ENCODE measurements at places on chromosomes 2 and 18.

GRCh38 chr2:203238292-203238703, 520 bp upstream of the CYP20A1 start:
- DNase-seq, result no peak

DNA sequence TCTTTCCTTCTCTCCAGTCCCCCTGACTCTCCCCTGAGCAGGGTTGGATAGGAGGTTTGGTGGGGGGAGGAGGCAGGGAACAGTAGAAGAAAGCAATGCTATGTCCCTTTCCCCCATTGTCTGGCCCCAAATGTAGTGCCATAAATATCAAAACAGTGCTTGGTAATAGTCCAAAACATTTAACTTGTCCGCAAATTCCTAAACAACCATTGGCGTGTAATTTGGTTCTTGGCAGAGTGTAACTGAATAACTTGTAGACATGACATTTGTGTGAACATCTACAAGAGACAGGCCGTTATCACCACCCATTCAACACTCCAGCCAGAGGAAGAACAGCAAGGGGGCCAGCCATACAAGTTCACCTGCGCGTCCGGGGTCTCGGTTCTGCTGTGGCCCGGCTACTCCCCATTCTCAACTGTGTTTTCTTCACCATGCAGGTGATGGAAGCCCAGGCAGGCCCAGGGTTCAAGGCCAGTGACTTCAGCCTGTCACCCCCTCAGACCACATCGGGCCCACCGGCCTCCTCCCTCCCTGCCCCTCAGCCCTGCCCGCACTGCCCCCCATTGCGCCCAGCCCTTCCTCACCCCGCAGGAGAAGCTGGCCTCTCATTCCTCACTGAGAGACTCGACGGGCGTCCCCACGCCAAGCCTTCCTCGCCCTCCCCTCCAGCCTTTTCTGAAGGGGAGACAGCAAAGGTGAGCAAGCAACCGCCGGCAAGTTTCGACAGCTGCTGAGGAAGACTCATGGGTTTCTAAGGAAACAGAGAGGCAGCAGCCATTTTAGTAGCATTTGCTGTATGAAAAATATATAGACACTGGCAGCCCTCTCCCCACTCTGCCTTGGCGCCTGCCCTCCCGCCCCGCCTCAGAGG, 699 bp upstream of the RAPGEF4 start:
- no peak for DNase-seq

DNA sequence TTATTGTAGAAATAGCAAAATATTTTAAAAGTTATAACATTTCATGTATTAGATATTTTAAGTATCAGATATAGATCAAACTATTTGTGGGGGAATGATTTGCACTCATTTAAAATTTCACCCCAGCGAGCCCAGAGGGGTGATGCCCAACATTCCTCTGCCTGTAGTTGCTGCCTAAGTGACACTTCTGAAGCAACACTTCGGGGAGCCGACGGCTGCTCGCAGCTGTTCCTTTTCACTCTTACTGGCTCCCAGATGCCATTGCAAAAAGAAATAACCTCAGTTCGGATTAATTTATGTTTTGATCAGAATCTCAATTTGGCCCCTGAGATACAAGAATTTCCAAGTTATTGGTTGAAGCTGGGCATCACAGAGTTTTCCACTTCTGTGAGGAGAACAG, 603.8 kb downstream of the PLCL1 start:
- no peak for DNase-seq

DNA sequence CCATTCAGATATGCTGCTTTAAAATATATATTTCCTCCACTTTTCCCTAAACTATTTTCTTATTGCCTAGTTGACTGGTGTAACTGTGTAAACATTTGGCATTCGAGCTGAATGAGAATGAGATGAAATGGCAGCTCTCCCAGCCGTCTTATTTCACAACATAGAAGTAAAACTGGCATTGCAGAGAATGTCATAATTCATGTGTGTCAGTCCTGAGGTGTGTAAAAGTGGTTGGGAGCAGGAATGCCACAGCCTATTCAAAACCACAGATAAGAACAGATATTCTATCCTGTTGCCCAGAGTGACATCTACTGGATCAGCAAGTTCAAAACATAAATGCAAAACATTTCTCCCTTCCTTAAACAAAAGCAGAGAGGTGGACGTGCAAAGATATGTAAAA, 565.5 kb upstream of the CHAC2 start:
- DNase-seq, result peak; percentile 74

DNA sequence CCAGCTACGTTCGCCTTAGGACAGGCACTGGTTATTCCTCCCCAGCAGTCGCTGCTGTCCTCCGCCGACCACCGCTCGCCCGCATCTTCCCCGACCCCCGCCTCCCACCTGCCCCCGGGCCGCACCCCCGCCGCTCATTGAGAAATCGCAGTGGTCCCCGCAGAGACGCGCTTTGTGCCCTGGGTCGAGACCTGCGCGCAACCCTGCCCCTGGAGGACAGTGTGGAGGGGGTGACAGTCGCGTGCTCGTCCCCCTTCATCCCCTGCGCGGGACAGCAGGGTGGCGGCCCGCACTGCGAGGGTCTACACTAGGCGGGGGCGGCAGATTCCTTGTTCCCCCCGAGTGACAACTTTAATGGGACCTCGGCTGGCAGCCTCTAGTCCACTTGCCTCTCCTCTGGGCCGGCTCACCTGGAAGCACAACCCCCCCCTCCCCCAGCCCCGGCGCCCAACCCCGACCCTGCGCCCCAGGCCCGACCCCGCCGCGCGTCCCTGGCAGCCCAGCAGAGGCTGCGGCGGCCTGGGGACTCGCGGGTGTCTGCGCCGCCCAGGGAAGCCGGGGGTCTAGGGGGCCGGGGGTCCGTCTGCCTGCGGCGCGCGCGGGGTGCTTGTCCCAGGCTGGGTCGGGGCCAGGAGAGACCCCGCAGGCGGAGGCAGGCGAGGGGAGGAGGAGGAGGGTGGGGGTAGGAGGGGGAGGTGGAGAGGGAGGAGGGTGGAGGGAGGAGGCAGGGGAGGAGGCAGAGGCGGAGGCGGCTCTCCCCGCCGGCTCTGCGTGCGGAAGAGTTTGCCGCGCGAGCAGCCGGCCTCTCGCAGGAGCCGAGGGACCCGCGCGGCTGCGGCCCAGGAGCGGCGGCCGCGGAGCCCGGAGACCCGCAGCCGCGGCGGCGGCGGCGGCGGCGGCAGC, at the start of gene NPAS2:
Gene NPAS2 (plus strand): TSS at position 770 of the 903 bp plus-strand sequence. CDS start 84,616 bp downstream, outside the sequence.
- DNase-seq, result no peak

DNA sequence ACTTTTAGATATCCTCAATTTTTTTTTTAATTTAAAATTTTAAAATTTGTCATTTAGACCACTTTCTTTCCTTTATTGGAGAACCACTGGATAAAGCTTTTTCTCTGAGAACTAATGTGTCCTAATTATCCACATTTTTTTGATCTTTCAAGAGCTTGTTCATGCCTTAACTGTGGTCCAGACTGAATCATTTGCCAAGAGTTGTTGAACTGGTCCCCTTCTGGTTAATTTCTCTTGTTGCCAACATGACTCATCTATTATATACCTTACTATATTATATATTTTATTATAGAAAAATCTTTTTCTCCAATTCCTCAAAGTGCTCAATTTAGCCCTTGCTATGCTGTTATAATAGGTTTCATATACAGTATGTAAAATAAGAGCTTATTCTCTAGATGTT, 53.1 kb upstream of the TMEM87B start:
- DNase-seq, result no peak

GRCh38 chr2:35794796-35795450, 560.7 kb upstream of the CRIM1 start:
- DNase-seq, result no peak

GRCh38 chr2:14428056-14428455, 204.5 kb upstream of the LRATD1 start:
- DNase-seq, result no peak

DNA sequence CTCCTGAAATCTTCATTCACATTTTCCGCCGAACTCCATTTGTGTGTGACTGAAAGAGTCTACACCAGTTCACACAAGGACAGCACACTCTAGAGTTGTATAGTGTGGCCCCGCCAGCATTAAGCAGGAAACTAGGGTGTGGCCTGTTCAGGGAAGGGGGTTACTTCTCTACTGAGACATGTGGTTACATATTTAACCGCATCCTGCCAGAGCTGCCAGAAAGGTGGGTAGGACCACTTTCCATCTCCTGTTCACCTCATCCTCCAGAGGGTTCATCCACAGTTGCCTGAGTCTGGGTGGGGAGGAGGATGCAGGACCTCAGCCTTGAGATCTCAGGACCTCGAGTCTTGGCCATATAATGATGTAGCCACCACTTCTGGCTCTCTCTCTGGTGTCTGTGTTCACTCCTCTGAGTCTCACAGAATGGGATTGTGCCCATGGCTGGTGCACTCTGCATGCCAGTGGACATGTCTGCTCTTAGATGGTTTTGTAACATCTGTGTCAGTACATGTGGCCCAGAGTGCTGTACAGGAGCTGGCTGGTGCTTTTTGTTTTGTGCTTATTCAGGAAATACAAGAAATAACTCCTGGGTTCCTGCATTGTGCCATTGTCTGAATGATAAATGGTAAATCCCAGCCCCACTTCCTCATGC, 7.7 kb upstream of the SP140L start:
- DNase-seq, result no peak

DNA sequence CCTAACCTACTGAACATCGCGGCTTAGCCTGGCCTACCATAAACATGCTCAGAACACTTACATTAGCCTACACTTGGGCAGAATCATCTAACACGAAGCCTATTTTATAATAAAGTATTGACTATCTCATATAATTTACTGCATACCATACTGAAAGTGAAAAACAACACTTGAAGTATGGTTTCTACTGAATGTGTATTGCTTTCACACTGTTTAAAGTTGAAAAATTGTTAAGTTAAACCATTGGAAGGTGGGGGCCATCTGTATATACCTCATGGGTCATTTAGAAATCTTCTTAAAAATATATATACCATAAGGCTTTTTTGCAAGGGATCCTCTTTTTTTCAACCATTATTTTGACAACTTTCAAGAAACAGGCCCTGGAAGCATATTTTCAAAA, 16.5 kb downstream of the RNF149 start:
- DNase-seq, result no peak

DNA sequence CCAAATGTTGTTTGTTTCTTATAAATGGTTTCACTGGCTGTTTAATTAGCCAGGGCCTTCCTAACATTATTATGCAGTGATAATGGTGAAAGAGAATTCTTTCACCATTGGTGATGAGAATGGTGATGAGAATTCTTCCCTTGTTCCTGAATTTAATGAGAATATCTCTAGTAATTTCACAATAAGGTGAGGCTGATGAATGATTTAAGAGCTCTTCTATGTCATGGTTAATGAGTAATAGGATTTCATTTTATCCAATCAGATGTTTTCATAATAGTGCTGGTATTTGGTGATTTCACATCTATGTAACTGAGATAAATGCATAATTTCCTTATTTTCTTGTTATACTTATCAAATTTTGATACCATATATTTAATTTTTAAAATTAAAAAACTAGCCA, 535.7 kb upstream of the ZEB2 start:
- DNase-seq, result no peak

GRCh38 chr2:19043893-19044292, 314.5 kb downstream of the OSR1 start:
- no peak for DNase-seq

- DNase-seq, result no peak
Observed at GRCh38 chr2:9975328-9975727, 23.8 kb downstream of the GRHL1 start.

- DNase-seq, result no peak
Observed at GRCh38 chr18:6866552-6867085, 137.1 kb downstream of the ARHGAP28 start.

- no peak for DNase-seq
Observed at GRCh38 chr2:8574196-8575037, 107.4 kb upstream of the ID2 start.

GRCh38 chr2:68968221-68968620, 6.2 kb upstream of the GKN1 start:
- no peak for DNase-seq

GRCh38 chr2:241047253-241048010, 49.0 kb downstream of the SNED1 start:
- DNase-seq, result no peak

DNA sequence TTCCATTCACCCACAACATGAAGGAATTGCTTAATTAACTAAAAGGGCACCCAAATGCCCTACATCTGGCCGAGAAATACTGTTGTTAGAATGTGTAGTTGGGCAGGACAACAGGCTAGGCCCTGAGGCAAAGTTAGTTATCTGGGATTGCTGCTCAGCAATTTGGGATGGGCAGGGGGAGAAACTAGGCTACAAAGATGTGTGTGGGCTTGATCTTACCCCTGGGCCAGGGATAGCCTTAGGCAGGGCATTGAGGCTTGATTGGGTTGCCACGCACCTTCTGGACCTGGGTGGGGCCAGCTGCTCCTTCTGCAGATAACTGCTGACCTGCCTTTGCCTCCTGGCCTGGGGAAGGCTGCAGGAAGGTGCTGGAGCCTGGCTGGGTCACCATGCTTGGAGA, 9.4 kb downstream of the IL18RAP start:
- no peak for DNase-seq

DNA sequence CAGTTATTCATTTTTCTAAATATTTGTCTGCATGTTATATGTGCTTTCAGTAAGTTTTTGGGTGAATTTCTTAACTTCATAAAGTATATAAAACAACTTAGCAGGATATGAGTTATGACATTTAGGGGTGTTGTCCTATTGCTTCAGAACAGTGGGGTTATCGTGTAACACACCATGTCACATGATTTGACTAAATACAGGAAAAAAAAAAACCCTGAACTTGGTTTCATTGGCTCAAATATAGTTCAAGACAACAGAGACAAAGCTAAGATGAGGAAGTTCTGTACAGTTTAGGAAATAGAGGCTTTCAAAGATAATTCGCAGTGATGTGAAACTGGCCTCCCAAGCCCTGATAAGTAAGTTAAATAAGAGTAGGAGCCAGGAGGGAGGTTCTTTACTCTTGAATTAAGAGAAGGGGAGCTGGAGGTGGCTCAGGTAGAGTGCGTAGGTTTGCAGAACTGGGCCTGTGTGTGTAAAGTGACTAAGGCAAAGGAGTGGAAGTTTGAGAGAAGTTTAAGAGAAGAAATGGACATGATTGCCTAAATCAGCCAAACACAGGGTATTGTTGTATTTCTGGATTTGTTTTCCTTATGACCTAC, 53.9 kb downstream of the LIMS1 start:
- DNase-seq, result no peak

- no peak for DNase-seq
Observed at GRCh38 chr2:45305599-45305998, 296.3 kb upstream of the SIX2 start.

GRCh38 chr18:58396966-58397365, 231.9 kb downstream of the ALPK2 start:
- DNase-seq, result no peak

GRCh38 chr2:139357972-139358371, 577.8 kb upstream of the NXPH2 start:
- no peak for DNase-seq

DNA sequence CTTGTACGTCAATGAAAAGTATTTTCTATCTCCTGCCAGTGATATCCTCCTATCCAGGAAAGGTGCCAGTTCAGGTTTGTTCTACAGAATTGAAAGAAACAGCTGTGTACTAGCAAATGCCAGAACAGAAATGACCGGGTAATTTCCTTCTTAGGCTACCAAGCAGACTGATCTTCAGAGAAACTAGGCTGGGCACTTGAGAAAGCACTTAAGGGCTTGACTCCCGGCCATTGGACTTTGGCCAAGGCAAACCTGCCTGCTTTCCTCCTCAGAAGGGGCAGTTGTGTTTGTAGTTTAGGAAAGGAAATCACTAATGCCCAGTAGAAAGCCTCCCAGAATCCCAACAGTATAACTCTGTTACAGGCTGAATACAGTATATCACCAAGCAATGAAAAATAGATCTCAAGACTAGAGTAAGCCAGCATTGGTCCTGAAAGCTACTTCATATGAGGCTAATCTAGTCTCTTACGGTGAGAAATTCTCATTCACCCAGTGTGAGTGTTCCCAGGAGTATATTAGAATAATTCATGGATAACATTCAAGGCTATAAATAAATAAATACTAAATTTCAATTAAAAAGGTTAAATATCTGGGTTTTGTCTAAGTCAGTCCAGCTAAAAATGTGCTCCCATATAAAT, 43.0 kb upstream of the COL5A2 start:
- no peak for DNase-seq

Data from kidney epithelial cell (primary cell).